CD4-positive, alpha-beta T cell treated with Interleukin-2 at 100 ng/mL for 4 hours (primary cell): ENCODE measurements at places on chromosomes 2 and 18.

GRCh38 chr2:154425994-154426393 lies 272.5 kb upstream of the KCNJ3 start:
- DNase-seq: no peak

GRCh38 chr2:35548171-35548570 lies 807.4 kb upstream of the CRIM1 start:
- no peak for DNase-seq

- DNase-seq: no peak
Observed at GRCh38 chr2:82224301-82224940, 1919.9 kb upstream of the LRRTM1 start.

DNA sequence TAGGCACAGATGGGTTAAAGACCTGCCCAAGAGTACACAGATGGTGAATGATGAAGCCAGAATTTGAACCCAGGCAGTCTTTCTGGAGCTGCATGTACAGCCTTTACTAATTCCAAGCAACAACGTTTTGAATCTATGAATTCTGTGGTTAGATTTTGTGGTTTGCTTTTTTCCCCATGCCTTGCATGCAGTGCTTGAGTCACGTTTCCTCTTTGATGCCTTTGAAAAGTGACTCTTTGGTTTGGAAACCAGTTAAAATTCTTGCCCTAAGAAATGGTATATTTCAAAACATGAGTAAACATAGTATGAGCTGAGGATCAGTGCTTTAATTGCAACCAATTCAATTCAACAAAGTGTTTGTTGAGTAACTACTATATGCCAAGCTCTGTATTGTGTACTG lies 48.2 kb upstream of the PPM1B start:
- peak; percentile 67 for DNase-seq
